ENCODE measurements at places on chromosomes 16 and 17.

DNA sequence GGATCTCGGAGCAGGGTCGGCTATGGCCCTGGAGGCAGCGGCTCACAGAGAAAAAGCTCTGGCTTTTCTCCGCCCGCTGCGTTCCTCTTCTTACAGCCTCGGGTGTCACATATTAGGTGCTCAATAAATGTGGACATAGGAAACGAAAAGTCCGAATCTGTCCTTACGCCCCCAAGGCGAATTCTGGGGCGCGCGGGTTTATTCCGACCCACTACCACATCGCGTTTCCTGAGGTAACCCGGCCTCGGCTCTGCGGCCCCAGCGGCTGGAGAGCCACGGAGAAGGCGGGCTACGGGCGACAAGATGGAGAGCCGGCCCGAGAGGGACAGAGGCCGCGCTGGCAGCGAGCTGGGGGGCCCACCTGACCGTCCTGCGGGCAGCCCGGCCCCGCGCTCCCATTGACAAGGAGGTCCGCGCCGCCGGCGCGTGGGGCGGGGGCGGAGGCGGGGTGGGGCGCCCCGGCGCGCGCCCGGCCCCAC, 573 bp upstream of the GNAO1 start:
- no peak for DNase-seq

- DNase-seq = no peak
Observed at GRCh38 chr16:11196286-11196828, 59.6 kb downstream of the SOCS1 start.

DNA sequence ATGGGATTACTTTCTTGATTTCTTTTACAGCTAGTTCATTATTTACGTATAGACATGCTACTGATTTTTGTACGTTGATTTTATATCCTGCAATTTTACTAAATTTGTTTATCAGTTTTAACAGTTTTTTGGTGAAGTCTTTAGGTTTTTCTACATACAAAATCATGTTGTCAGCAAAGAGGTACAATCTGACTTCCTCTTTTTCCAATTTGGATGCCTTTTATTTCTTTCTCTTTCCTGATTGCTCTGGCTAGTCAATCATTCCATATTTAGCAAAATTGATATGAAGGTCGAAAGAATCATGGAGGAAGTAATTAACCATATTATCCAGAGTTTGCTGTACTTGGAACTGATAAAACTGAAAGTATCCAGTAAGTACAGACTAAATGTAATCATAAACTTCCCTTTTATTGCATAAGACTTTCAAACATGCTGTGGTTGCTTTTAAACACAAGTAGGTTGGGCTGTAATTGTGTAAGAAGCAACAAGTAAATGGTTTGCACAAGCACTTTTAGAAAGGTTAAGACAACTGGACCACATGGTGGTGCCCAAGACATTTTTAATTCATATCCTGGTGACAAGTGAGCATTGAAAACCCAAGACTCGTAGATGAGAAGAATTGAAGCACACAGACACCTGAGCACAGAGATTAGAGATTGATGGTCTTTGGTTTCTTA, 8.4 kb downstream of the GDE1 start:
- DNase-seq = no peak

DNA sequence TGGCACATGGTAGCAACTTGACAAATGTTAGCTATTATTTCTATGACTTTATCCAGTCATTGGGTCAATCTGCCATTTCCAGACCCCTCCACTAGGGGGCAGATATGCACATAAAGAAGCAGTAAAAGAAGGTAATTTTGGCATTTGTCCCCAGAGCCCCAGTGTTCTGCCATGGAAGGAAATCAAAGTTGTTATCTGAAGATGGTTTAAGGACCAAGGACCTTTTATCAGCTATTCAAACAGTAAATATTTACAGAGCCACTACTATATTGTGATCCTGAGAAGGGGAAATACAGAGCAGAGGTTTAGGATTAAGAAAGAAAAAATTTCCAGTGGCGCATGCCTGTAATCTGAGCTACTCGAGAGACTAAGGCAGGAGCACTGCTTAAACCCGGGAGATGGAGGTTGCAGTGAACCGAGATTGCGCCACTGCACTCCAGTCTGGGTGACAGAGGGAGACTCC, 20.0 kb downstream of the TRAF4 start:
- no peak for DNase-seq

DNA sequence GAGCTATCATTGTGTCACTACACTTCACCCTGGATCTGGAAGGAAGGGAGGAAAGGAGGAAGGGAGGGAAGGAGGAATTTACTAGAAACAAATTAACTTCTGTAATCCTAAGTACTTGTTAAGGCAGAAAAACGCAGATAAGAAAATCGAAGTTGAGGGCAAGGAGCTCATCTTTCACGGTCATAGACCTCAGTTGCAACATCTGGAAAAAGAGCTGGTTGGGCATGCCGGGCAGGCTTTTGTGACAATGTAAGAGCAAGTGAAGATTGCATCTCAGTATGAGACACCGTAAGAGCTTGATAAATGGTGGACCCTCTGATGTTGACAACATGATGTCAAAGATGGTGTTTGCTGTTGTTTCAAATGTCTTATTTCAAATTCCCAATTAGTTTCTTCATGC, 721.5 kb downstream of the MAF start:
- no peak for DNase-seq

GRCh38 chr16:58481931-58482330, 18.0 kb upstream of the NDRG4 start:
- DNase-seq = no peak

GRCh38 chr17:327971-328370, 24.6 kb downstream of the RPH3AL start:
- no peak for DNase-seq

DNA sequence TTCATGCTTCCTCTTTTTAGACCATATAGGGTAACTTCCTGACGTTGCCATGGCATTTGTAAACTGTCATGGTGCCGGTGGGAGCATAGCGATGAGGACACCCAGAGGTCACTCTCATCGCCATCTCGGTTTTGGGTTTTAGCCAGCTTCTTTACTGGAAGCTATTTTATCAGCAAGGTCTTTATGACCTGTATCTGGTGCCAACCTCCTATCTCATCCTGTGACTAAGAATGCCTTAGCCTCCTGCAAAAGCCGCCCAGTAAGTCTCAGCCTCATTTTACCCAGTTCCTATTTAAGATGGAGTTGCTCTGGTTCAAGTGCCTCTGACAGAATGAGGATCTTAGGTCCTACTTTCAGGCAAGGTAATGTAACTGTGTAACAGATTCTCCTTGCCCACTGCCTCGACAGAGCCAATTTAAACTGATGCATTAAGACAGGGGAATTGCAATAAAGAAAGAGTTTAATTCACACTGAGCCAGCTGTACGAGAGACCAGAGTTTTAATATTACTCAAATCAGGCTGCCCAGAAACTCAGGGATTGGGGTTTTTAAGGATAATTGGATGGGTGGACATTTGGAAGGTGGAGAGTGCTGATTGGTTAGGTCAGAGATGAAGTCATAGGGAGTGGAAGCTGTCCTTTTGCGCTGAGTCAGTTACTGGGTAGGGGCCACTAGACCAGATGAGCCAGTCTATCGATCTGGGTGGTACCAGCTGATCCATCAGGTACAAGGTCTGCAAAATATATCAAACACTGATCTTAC, 59.9 kb upstream of the ATF7IP2 start:
- no peak for DNase-seq

DNA sequence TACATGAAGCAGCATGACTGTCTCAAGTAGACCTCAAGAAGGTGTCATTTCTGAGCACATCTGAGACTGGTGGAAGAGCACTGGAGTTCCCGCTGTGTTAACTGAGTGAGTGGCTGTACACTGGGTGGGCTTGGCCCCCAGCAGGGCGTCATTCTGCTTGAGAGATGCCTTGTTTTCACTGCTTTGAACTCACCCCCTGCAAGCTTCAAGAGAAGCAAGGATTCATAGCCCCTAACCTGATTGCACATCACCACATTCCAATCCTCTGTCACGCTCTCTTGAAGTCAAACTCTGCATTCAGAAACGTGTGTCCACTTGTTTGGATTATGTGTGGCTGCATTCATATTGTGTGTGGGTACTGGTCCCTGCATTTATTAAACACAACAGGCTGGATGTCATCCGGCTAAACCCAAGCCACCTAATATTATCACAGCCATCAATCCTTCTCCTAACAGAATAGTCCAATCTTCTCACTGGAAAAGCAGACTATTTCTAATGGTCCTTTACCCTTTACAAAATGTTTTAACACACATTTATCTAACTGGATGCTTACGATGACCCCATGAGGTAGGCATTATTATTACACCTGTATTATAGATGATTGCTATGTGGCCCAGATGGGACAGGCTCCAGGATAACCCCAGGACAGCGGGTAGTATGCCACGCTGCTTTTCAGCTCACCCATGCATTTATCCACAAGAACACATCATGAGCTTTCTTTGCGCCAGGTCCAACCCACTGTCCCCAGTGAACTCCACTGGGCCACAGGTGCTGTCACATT, 76.3 kb downstream of the USP31 start:
- no peak for DNase-seq

- no peak for DNase-seq
Observed at GRCh38 chr16:15434079-15434424, 336 bp upstream of the BMERB1 start.

GRCh38 chr17:72068643-72069042, 52.2 kb upstream of the SOX9 start:
- no peak for DNase-seq

GRCh38 chr17:20244671-20245070, 222.7 kb downstream of the LGALS9B start:
- DNase-seq = no peak

DNA sequence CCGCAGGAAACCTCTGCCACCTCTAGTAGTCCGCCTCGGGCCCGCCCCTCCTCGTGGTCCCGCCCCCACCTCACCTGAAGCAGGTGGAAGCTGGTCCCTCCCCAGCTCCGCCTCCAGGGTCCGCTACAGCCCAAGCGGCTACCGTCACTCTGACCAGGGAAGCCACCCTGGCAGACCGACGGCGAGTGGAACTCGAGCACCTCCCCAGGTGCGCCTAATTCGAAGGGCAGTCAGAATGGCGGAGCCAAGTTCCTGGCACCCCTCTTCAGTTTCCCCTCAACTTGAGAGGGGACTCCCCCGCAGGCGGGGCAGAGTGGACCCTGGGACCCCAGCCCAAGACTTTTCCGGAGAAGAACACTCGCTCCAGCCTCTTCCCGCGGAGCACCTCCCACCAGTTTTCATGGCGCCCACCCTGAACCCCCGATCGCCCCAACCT, 507 bp downstream of the FHOD1 start:
- DNase-seq = no peak

GRCh38 chr16:12082226-12082887, 105.8 kb downstream of the SNX29 start:
- no peak for DNase-seq

- no peak for DNase-seq
Observed at GRCh38 chr17:68600067-68600930, 868 bp downstream of the FAM20A start.

- DNase-seq = no peak
Observed at GRCh38 chr17:46977750-46978488, 1.1 kb downstream of the RPRML start.

GRCh38 chr16:28027055-28027454, 36.5 kb downstream of the GSG1L start:
- DNase-seq = no peak

DNA sequence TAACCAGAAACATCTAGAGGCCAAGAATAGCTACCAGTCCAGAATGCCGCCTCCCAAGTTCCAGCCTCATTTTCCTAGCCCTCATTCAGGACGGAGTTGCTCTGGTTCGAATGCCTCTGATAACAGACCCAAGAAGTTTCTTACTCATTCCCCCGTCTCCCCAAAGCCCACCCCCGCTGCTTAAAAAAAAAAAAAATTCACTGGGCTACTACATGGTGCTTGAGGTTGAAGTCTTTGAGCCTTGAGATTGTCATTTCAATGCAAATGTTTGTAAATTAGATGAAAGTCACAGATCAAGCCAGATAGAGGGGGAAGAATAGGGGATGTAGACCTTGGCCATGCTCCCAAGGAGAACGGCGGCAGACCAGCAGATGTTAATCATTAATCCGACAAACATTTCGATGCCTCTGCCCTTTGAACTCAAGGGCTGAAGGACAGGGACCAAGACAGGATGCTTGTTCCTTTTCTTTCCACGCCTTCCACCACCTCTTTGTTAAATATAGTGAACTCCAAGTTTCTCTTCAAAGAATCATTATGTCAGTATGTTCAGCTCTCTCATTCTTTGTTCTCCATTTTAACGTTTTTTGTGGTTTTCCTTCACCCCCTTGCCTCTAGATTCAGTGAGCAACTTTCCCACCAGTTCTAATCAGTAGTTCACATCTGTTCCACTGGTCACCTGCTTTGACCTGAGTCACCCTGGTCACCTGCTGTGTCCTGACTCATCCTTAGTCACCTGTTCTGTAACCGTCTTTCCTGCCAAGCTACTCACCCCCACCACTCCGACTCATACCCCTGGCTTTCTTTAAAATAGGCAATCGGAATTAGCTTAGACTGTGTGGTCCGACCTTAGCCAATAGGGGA, 190.3 kb downstream of the CPPED1 start:
- DNase-seq = no peak

GRCh38 chr17:50909765-50910605, 43.8 kb upstream of the TOB1 start:
- DNase-seq = no peak

DNA sequence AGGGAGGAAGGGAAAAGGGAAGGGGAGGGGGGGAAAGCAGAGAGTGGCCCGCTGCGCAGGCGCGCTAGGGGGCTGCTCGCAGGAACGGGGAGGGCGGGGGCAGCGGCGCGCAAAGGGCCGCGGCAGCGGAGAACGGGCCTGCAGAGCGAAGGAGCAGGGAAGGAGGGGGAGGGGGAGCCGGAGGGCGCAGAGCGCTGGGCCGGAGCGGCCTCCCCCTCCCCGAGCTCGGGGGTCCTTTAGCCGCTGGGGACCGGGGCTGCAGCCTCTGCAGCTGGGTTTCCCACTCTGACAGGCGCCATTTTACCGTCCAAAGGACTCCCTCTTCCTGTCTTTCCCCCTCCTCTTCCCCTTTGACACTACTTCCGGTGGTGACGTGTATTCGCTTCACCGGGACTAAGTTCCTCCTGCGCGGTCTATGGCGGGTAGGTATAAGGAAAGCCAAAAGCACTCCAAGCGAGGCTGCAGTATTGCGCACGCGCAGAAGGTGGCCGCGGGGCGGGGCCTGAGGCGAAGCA, at the start of gene CTDNEP1:
CTDNEP1 (minus strand) TSS at position 74 of the 515 bp plus-strand sequence. CDS start 438 bp downstream, outside the sequence.
- DNase-seq = peak; percentile 88
